ENCODE measurements at places on chromosomes 5 and 9. TPM values are rescaled to one million over a fixed set of nuclear protein-coding genes. Genes with fewer than 3 reads are reported as not detected.

LCN12 gene
- 2.6 TPM for total RNA-seq

CNTNAP3B gene
- total RNA-seq = 9.3 TPM

ABL1 gene
- total RNA-seq = 52.1 TPM

ESM1 gene
- 2.7 TPM for total RNA-seq

SLC34A3 gene
- 0.23 TPM for total RNA-seq
